ENCODE measurements at places on chromosomes 2 and 18.

DNA sequence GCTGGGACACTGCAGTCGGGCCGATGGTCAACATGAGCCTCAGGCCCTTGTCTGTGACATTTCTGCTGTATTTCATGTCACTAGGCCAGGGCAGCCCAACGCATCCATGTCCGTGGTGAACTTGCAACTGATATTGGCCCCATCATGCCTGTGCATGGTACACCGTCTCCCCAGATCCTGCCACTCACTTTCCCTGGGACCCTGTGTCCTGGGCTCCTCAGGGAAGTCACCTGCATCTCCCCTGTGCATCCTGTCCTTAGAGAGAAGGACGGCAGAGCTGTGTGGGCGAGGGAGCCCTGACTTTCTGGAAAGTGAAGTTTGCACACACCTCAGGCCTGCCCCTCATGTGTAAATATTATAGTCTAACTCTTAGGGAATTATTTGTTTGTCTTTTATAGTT, 123.3 kb downstream of the ACKR3 start:
- no peak for DNase-seq

- no peak for DNase-seq
Measured at GRCh38 chr2:26809876-26810577, 24.2 kb downstream of the CENPA start.

DNA sequence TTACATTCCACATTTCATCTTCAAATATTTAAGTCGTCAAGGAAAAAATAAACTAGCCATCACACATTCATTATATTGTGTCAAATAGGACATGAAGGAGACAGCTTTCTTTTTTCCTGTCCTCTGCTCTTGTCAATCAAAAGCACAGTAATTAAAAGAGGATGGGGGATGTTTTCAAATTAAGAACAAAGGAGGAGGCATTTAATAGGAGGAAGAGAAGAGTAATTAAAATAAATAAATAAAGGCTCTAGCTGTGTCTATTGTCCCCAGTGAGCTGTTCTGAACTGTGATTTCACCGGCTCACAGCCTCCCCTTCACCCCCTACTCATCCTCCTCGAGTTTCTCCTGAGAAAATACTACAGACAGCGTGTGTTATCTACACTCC, 1377.1 kb upstream of the PIK3C3 start:
- DNase-seq = no peak

DNA sequence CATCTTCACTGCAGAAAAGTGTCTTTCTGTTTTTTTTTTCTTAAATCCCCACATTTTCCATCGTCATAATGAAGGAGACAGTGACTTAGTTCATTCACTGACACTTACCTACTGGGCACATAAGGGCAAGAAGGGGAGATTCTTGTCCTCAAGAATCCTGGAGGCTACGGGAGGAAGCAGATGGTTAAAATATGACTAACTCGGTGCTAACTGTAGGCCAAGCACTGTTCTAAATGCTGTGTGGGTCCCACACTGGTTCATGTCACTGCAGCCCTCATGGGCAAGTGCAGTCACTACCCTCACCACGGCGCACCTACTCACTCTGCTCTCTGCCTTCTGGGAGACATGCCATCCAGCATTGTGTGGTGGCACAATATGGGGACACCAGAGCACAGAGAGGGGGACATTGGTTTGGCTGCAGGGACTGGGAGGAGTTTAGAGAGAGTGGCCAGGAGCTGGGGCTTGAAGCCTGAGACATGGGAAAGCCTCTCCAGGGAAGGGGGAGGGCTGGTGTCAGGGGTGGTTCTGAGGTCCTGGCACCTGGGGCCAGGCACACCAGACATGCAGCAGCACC, 305.2 kb downstream of the MYCN start:
- no peak for DNase-seq

- DNase-seq = no peak
Measured at GRCh38 chr2:175398848-175399247, 217.3 kb upstream of the ATP5MC3 start.

DNA sequence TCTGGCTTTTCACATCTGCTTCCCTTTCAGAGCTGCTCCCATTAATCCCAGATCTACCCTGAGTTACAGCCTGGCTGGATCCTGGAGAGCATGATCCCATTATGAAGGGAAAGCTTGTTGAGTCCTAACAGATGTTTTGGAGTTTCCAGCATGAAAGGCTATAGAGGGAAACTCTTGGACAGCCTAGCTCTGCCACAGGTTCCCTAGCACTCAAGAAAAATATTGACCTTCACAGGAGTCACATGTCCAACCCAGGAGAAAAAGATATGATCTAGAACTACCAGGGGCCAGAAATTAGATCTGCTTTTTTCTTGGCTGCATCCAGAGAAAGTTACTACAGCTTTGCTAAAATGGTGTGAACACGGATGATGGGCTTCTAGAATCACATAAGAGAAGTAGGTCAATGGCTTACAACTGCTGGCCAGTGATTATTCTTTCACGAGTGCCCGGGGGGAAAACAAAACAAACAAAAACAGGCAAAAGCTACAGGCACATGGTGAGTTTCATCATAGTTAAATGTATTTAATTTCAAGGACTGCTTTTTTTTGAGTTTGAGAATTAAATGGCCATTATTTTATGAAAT, 15.9 kb downstream of the CCDC93 start:
- DNase-seq = no peak

GRCh38 chr2:74498500-74499266, 720 bp downstream of the LBX2 start:
- no peak for DNase-seq

GRCh38 chr2:213316001-213316735, 31.9 kb downstream of the SPAG16 start:
- peak; percentile 31 for DNase-seq

GRCh38 chr2:123080331-123080730, 944.8 kb upstream of the CNTNAP5 start:
- no peak for DNase-seq

GRCh38 chr2:96247009-96247408, 18.8 kb downstream of the TMEM127 start:
- DNase-seq = no peak

DNA sequence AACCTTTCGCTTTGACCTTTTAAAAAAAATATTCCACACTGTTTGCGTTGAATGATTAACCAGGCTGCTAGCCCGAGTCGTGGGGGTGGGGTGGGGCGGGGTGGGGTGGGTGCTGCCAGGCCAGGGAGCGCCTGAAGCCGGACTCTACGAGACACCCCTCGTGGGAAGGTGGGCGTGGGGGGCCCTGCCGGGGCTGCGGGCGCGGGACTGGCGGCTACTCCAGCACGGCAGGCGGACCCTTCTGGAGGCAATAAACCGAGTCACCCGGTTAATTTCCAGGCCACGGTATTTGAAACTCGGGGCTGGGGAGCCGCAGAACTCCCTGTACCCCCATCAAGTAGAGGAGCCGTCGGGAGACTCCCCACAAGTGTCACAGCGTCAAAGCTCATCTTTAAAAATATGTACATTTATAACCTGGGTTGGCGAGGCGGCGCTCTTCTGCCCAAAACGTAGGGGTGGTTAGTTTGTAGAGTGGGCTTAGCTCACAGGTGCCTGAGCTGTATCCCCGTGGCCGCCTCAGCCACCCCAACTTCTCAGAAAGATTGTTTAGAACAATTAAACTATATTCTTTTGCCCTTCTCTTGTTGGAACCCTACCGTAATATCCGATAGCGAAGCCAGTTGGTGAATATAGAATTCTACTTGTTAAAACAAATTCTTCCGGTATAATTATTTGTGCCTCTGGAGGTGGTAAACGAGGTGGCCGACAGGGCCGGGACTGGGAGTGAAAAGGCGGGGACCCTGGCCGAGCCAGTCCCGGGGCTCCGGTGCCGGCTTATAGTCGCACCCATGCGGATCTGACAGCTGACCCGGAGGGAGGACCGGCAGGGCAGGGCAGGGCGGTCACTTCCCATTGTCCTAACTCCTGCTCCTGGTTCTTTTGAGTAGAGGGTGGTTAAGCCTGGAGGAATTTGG, 1.4 kb downstream of the B3GNT2 start:
- no peak for DNase-seq

GRCh38 chr2:159140070-159140769, 146.3 kb downstream of the WDSUB1 start:
- DNase-seq = peak; percentile 88

DNA sequence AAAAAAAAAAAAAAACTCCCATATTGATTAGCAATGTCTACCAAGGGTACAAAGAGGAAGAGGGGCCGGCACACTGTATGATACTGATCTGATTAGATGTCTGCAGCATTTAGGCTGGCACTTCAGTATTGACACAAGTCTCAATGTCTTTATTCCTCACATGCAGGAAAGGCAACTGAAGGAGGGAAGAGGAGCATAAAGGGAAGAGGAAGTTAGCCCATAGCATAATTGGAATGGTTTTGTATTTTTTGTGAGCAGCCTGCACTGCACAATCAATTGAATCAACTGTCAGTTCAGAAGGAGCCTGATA, 79.0 kb downstream of the DNER start:
- DNase-seq = no peak

- DNase-seq = no peak
Measured at GRCh38 chr2:198297350-198297749, 493.0 kb downstream of the PLCL1 start.

- peak; percentile 81 for DNase-seq
Measured at GRCh38 chr2:188645986-188646385, 328.2 kb upstream of the COL3A1 start.

GRCh38 chr2:101806123-101806522, 108.6 kb downstream of the MAP4K4 start:
- DNase-seq = peak; percentile 95

DNA sequence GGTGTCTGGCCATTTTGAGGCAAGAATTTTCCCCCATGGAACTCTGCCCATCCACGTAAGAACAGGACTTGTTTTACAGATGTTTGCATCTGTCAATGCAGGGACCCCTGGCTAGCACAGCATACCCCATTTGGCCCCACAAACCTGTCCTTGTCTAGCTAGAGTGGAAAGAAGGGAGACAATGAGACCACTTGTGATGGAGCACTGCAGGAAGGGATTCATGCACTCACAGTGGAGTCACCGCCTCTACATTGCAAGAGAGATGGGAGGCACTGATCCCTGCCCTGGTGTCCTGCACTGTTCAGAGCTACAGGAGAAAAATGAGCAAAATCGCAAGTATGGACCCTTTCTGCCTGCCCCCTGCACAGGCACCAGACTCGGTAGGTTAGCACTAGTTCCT, 32.5 kb downstream of the NPAS2 start:
- no peak for DNase-seq

GRCh38 chr2:2623939-2624338, 292.9 kb upstream of the MYT1L start:
- no peak for DNase-seq

GRCh38 chr2:69961496-69961895, at the start of gene ASPRV1:
TSS of gene ASPRV1 (minus strand) at chr2:69961631. CDS start at chr2:69961436, 195 bp downstream.
- no peak for DNase-seq

GRCh38 chr2:209114588-209115240, 309.1 kb upstream of the MAP2 start:
- DNase-seq = no peak

- no peak for DNase-seq
Measured at GRCh38 chr2:129936334-129936934, 43.0 kb upstream of the RAB6C start.
